ENCODE measurements at places on chromosomes 16 and 17. TPM values are rescaled to one million over a fixed set of nuclear protein-coding genes. Genes with fewer than 3 reads are reported as not detected.

LPO gene
- polyA plus RNA-seq = not detected

NOG gene
- 1.3 TPM for polyA plus RNA-seq

BRICD5 gene
- 0.35 TPM for polyA plus RNA-seq

ACE gene
- 2.0 TPM for polyA plus RNA-seq

KRT33B gene
- not detected for polyA plus RNA-seq

UTS2R gene
- polyA plus RNA-seq = not detected

CDC6 gene
- 0.93 TPM for polyA plus RNA-seq

CCDC57 gene
- 34.1 TPM for polyA plus RNA-seq

ZFPM1 gene
- 0.15 TPM for polyA plus RNA-seq

VAT1L gene
- polyA plus RNA-seq = not detected

ABCA5 gene
- 4.5 TPM for polyA plus RNA-seq

SEZ6 gene
- polyA plus RNA-seq = 1.3 TPM

AXIN2 gene
- 0.40 TPM for polyA plus RNA-seq

BTBD17 gene
- not detected for polyA plus RNA-seq

EPOP gene
- not detected for polyA plus RNA-seq

WNT9B gene
- polyA plus RNA-seq = not detected

SYT17 gene
- polyA plus RNA-seq = 3.2 TPM

DNAAF8 gene
- polyA plus RNA-seq = 0.35 TPM

MCRIP1 gene
- polyA plus RNA-seq = 66.4 TPM

HS3ST2 gene
- not detected for polyA plus RNA-seq

TEX14 gene
- polyA plus RNA-seq = not detected

SDR42E2 gene
- polyA plus RNA-seq = 0.20 TPM

ENPP7 gene
- 0.89 TPM for polyA plus RNA-seq

MEOX1 gene
- polyA plus RNA-seq = not detected

CALB2 gene
- not detected for polyA plus RNA-seq

CCR7 gene
- 257 TPM for polyA plus RNA-seq

HAS3 gene
- polyA plus RNA-seq = 0.09 TPM

ATP1B2 gene
- polyA plus RNA-seq = not detected

CD300A gene
- 28.0 TPM for polyA plus RNA-seq

CSH1 gene
- polyA plus RNA-seq = not detected

CHST4 gene
- not detected for polyA plus RNA-seq

IGF2BP1 gene
- polyA plus RNA-seq = not detected

RDM1 gene
- polyA plus RNA-seq = not detected

TRPV3 gene
- 2.2 TPM for polyA plus RNA-seq

OR1F1 gene
- polyA plus RNA-seq = not detected

CCDC154 gene
- 1.5 TPM for polyA plus RNA-seq

CNGB1 gene
- not detected for polyA plus RNA-seq

PRR11 gene
- 3.0 TPM for polyA plus RNA-seq

RND2 gene
- 0.05 TPM for polyA plus RNA-seq

BIRC5 gene
- polyA plus RNA-seq = 0.25 TPM

HIC1 gene
- 0.88 TPM for polyA plus RNA-seq

ABCA6 gene
- 0.80 TPM for polyA plus RNA-seq

NPIPB6 gene
- polyA plus RNA-seq = 0.29 TPM

TERB1 gene
- polyA plus RNA-seq = not detected

CA4 gene
- not detected for polyA plus RNA-seq

DPEP3 gene
- not detected for polyA plus RNA-seq

IRX5 gene
- polyA plus RNA-seq = not detected

KRTAP9-8 gene
- not detected for polyA plus RNA-seq

ASGR1 gene
- 0.50 TPM for polyA plus RNA-seq

OR4D1 gene
- 0.11 TPM for polyA plus RNA-seq

SPAG7 gene
- 97.1 TPM for polyA plus RNA-seq

ABCA10 gene
- not detected for polyA plus RNA-seq

LLGL2 gene
- 21.8 TPM for polyA plus RNA-seq

TP53 gene
- 55.0 TPM for polyA plus RNA-seq

PRR15L gene
- not detected for polyA plus RNA-seq
